ENCODE measurements at places on chromosomes 12 and 14.
A peak's percentile ranks its signal among the peaks of the same experiment; 100 is the strongest.

DNA sequence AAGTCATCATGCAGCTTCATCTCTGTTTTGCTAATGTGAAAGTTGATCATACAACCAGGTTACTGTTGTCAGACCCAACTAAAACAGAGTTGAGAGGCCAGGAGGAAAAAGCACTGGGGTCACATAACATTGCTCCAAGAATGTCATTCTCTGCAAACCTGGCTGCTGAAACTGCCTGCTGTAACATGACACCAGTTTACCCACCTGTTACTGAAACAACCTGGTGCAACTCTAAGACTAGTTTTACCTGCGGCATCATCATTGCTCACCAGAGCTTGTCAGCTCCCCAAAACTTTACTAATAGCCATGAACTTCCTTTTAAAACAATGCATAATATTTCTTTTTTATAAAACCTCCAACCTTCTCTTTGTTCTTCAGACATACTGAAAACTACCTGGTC, 30.7 kb upstream of the DEGS2 start:
- DNase-seq, result no peak

DNA sequence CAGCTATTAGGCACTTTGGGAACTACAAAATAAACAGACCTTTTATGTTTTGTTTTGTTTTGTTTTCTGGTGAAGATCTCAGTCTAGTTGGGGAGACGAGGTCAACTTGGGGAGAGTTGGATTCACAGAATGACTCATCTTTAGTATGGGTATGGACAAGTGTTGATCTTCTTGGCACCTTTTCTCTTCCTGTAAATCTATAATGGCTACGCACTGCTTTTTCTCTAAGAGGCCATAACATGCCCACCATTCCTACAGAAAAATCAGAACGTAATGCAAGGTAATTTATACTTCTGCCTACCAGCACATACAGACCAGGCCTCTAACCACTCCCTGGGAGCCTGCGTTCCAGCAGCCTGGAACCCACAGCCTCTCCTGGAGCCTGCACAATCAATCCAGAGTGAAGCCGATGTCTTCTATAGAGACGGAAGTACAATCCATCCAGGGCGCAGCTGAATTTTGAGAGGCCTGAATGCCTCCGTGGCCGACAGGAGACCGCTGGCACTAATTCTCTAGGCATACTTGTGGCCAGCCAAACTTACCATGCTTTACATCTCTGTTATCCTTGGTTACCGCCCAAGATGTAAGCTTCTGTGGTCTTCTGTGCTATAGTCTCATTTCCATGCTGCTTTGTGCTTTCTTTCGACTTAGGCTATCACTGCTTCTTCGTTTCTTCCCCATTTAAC, 717 bp downstream of the PPHLN1 start:
- DNase-seq, result no peak

DNA sequence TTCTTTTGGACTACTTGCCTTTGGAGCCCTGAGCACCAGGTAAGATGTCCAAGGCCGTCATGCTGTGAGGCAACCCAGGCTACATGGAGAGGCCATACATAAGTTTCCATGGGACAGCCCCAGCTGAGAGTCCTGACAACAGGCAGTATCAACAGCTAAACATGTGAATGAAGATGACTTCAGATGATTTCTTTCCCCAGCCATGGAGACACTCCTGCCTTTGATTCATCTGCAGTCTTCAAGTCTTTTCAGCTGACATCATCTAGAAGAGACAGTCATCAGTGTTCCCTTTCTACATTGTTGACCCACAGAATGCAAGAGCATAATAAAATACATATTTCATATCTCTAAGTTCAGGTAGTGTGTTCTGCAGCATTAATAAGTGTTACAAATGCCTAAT, 398.7 kb downstream of the BTG1 start:
- DNase-seq, result no peak

DNA sequence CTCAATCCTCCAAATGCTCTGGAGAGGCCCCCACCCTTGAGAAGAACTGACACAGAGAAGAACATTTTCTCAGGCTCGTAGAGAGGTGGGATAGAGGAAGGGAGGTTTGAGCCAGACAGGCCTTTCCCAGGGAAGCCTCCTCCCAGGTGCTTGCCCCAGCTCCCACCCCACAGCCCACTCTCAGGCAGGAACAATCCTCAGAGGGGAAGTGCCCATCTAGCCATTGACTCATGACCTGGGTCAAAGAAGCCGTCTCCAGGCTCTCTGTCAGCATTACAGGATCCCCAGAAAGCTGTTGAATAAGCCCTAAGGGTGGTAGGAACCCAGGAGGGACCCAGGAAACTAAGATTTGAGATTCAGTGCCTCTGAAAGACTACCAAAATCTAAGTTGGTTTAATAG, 3.8 kb downstream of the AQP6 start:
- DNase-seq, result no peak

- no peak for DNase-seq
Observed at GRCh38 chr12:41497409-41497808, 309.3 kb downstream of the PDZRN4 start.

- no peak for DNase-seq
Observed at GRCh38 chr14:103504991-103505565, 17.6 kb downstream of the CKB start.

DNA sequence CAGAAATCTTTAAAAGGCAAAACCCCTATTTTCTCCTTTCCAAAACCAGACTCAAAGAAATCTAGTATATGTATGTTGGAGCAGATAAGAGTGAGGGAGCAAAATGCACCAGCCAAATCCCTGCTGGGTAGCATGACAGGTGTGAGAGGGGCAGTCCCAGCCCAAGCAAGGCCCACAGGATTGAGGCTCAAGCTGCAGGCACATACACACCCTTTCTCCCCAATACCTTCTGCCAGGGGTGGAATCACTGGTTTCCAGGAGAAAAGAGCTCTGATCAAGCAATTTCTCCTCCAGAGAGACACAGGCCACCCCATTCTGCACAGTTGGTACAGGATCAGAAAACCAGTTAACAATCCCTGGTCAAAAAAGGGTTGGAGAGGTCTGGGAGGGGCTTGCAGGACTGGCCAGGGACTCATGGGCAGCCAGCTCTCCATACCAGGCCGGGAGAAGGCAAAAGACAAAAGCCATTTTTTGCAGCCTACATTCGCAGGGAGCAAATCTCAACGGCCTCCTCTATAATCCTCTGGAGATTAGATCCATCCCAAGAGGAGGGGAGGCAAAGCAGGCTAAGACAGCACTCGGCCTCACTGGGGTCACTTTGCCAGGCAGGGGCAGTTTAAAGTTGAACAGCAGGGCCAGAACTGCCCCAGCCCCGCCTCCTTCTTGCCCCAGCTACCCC, 2.1 kb downstream of the KMT2D start:
- DNase-seq, result no peak

DNA sequence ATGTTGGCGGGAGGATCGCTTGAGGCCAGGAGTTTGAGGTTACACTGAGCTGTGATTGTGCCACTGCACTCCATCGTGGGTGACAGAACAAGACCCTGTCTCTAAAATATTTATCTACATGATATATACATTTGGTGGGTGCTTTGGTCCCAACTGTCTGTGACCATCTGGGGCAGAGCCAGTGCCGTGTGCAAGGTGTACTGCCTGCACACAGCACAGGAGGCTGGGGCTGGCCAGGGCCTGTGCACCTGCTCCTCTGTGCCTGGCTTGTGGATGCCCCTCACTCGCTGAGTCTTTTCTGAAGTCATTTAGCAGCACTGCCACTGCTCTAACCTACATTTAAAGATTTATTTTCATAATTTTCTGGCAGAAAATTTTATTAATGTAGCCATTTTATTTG, 58.7 kb downstream of the TRAF3 start:
- DNase-seq, result no peak

DNA sequence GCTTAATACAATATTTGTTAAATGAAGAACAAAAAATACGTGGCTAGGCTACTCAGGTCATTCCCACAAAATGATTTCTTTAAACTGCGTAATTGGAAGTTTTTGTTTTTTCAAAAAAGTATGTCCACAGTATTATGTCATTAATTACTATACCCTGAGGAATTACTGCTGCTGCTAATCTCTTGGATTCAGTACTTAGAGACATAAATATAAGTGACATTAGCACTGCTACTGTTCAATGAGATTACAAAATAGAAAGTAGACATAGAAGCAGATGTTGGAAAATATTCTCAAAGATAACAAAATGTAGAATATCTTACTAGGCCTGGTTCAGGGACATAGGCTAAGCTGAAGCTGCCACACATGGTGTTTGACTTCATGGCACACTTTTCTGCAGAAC, 36.3 kb downstream of the HMGA2 start:
- no peak for DNase-seq

GRCh38 chr12:22443379-22444316, 100.7 kb downstream of the C2CD5 start:
- peak; percentile 50 for DNase-seq

GRCh38 chr12:77167801-77168200, 102.4 kb upstream of the E2F7 start:
- DNase-seq, result no peak

DNA sequence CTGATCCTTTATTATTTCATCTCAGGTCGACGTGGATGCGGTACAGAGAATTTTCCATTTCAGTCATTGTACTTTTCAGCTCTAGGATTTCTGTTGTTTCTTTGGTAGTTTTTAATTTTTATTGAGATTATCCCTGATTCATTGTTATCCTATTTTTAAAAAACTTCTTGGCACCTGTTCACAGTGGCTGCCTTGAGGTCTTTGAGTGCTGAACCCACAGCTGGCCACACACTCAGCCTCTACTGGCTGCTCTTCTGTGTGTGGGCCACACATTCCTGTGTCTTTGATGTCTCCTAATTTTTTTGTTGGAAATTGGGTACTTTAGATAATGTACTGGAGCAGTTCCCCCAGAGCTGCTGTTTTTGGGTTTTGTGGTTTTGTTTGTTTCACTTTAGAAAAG, 37.7 kb upstream of the ASPG start:
- DNase-seq, result no peak

- DNase-seq, result no peak
Observed at GRCh38 chr12:56571121-56571520, 49.5 kb downstream of the RBMS2 start.

DNA sequence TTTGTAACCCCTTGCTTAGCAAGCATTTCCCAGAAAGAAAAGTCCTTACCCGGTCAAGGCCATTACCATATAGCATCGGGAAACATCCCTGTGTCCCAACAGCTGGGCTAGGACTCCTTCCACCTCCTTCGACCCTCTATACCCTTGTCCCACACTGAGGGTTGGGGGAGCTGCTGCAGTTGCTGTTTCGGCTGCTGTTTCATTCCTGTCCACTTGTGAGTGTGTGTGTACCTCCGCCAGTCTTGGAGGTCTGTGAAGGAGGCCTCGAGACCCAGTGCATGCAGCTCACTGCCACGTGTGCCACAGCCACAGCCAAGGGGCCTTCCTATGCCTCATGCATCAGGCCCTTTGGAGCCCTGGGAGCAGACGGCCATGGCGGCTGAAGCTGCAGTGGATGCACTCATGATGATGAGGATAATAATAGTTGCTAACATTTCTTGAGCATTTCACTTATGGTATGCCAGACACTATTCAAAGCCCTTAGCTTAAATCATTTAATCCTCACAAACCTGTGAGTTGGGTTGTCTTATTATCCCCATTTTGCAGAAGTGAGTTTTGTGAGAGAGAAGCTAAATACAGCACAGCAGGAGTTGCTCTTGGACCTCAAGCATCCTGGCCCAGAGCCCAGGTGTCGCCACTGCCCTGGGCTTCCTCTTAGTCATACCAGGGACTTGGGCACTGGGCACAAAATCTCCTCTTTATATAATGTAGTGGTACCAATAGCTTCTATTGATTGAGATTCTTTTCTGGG, 156.5 kb downstream of the PRKCH start:
- no peak for DNase-seq

- no peak for DNase-seq
Observed at GRCh38 chr14:61099216-61099835, 118.3 kb downstream of the SLC38A6 start.

GRCh38 chr12:61397668-61398067, 862.5 kb upstream of the USP15 start:
- DNase-seq, result no peak

DNA sequence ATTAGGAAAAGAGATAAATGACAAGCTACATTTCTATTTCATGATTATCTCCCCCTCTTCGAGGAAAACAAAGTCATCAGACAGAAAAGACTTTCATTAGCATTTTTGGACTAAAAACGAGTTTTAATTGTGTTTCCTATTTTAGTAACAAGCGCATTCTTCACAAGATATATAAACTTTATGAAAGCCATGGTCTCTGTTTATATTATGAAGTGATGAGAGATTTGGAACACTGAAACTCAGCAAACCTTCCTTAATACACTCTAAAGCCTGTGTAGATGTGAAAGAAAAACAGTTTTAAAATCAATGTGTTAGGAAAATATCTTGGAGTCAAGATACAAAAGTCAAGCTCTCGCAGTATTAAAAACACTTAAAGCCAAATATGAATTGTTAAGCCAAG, 539.1 kb downstream of the LRFN5 start:
- no peak for DNase-seq

GRCh38 chr14:28651148-28651547, 115.4 kb upstream of the FOXG1 start:
- peak; percentile 53 for DNase-seq

All from skeletal muscle cell (primary cell).